ENCODE measurements at places on chromosomes 11 and 22.

DNA sequence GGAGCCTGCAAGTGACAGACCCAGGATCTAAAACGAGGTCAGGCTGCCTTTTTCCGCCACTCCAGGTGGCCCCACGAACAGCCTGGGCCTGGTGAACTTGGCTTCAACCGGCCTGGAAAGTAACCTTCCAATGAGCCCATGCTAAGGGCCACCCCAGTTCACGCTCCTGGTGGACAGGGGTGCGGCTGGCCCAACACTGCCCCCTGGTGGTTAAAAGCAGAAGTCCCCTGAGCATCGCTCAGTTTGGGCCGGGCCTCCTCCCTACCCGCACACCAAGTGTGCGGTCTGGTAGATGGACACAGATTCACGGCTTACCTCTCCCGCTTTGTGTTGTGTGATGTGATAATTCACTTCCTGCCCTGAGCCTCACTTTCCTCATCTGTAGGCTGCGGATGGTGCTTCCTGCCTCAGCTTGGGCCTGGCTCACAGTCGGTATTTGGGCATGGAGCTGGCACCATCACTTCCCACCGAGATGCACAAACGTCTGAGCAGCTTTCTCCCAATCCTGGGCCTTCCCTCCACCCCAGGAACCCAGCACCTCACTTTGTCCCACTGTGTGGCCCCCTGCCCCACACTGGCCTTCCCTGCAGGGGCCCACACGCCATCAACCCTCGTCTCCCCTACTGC is 13.7 kb upstream of the SEC14L3 start:
- peak; percentile 62 for DNase-seq

DNA sequence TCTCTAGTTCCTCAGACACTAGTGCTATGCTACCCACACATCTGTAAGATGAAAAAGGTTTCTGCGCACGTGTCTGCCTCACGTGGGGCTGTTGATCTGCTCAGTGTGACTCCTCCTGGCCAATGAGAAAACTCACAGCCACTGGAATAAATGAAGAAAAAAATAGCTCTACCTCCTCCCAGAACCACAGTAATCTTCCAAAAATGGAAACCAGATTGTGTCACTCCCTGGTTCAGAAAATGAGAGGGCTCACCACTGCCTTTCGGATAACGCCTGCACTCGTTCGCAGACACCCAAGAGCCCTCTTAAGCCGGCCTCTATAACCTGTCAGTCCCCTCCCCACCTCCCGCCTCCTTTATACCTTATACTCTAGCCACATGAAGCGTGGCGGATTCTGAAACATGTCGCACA is 5.1 kb downstream of the APBB1 start:
- DNase-seq: peak; percentile 73

- DNase-seq: no peak
Observed at GRCh38 chr11:56849250-56849649, 100.8 kb upstream of the OR9G4 start.

DNA sequence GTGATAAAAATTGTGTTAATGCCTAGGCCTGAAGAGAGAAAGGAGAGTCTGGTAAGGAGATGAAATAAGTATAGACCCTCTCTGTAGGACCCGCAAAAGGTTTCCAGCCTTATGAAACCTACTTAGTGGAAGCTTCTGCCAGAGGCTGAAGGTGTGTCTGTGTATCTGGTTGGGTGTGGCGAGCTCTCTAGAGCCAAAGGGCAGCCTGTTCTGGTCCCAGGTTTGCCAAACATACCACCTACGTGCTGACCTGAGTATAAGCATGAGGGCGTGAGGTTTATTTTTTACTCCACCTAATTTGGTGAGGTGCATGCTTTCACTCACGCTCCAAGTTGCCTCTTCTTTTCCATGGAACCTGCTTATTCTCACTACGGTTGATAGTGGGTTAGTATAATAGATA is 5.6 kb downstream of the CSTPP1 start:
- DNase-seq: no peak

DNA sequence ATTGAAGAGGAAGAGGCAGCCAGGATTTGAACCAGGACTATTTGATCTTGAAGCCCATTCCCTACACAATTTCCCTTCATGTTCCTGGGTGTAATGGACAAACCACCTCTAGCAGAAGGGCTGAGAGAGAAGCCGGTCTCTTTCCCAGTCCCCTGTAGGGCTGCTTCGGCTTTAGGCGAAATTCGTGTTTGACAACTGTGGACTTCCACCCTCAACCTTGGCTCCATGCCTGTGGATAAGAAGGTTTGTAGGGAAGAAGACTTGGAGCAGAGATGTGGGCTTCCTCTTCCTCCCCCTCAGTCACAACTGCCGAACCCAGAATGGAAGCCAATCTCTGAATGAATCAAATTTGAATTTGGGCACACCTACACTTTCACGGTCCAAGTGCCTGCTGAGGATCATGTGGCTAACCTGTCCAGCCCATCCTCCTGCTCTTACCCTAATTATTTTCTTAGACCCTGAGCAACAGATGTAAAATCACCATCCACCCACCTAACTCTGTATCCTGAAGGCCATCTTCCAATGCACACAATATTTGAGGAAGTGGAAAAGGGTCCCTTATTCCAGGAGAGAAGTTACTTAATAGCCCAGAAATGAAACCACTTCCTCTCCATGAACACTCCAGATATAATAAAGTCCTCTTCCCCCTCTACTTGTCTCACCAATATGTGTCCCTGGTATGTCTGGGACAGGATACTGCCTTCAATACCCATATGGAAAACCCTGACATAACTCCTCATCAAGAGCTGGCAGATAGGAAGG is 10.1 kb upstream of the SCN2B start:
- DNase-seq: no peak

- DNase-seq: peak; percentile 65
Observed at GRCh38 chr22:20456064-20456721, 18.6 kb upstream of the SCARF2 start.

DNA sequence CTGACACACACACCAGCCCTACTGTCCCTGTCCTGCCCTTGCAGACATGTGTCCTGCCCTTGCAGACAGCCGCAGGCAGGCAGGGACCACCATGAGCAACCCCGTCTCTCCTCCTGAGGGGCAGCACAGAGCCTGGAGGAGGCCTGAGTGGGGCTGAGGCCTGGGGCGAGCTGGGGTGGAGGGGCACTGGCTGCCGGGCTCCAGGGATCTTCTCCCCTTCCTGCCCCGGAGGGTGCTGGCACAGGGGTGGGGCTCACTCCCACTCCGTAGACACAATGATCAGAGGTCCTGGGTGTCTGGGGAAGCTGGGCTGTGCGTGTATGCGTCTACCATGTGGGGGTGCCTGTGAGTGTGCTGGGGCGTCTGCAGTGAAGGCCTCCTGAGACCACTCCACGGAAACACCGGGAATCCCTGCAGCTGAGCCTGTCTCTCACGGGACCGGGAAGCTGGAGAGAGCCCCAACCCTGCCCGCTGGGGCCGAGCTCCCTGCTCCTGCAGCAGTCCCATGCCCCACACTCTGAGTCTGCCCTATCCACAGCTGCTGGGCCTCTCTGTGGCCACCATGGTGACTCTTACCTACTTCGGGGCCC is 588 bp downstream of the TSPAN32 start:
- no peak for DNase-seq

GRCh38 chr11:75539459-75540334 is 14.0 kb upstream of the GDPD5 start:
- no peak for DNase-seq
